ENCODE measurements at places on chromosomes 16 and 17.

DNA sequence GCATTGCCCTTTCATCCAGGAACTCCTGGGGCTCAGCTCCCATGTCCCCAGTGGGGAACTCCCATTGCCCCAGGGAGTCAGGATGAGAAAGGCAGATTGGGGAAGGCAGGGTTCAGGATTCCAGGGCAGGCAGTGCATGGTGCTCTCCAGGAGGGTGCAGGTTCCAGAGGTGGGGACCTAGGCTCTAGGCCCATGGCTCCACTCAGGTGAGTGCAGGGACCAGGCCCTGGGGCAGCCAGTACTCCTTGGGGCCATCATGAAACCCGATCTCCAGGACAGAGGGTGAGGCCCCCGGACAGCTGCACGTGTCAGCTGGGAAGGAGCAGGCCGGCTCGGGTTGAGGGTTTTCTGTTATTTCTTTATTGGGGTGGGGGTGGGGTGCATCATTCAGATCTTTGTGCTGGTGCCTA, 1.3 kb upstream of the MTSS2 start:
- no peak for DNase-seq

DNA sequence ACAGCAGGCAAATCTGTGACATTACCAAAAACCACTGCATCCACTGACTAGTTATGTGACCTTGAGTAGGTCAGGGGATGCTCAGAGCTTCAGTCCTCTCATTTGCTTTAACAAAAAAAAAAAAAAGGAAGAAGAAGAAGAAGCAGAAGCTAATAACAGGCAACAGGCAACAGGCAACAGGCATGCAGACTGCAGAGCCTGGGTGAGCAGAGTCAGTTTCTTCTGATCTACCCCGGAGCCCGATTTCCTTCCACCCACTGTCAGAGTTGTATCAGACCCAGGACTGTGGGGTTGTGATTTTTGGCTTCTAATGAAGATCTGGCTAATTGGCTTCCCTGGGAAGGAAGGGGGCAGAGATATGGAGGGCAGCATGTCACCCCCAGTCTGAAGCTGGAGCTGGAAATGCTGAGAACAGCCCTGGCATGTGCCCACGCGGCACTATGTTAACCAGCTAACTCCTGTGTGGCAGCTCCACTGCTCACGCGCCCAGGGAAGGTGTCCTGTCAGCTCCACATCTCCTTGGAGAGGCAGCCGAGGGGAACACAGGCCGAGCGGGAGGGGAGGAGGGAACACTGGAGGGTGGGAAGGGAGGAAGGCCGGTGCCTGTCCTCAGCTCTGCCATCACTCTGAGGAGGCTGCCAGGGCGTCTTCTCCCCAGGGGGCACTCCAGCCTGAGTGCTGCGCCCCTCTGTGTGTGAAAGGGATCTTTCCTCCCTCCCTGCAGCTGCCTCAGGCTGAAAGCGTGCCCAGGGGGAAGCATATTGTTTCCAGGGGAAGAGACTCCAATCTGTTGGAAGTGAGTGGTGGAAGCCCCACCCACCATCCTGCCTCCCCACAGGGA, 17.6 kb downstream of the SRCIN1 start:
- DNase-seq: no peak

- no peak for DNase-seq
Observed at GRCh38 chr17:75447951-75448856, 8.2 kb upstream of the TMEM94 start.

GRCh38 chr16:55257966-55258613, 65.9 kb upstream of the IRX6 start:
- no peak for DNase-seq
